GM04503 (cell line): ENCODE measurements at places on chromosomes 1 and 21.

DNA sequence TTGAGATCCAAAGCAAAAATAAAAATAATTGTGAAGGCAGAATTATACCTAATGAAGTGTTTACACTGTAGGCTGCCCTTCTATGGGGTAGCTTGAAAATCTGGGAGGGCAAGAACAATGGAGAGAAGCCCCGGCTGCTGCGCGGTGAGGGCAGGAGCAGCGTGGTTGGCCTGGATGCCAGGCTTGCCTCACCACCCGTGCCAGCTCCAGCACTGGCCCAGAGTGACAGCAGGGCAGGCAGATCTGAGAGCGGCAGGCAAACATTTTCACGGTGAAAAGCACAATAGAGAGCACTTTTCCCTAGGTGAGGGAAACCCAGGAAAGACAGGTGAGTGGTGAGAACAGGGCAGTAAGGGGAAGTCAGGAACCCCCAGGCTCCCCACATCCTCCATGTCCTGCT is 1.4 kb downstream of the PROK1 start:
- no peak for DNase-seq

DNA sequence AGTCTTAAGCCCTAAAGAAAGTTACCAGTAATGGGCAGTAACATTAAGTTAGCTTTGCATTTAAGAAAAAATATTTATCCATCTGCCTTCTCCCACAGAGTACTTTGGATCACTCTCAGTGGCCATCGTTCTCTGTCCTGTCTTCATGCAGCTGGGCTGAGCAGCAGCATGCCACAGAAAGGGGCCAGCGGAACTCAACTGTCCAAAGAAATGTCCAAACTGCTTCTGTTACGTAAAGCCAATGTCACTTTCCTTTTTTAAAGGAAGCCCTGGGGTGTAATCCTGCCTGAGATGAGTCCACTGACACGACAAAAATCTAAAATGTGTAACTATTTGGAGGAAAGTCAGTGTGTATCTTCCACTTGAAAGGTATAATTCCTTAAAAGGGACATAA is 291.6 kb downstream of the SMYD3 start:
- DNase-seq, result no peak

GRCh38 chr21:43679951-43680350 is 20.6 kb downstream of the RRP1B start:
- no peak for DNase-seq

DNA sequence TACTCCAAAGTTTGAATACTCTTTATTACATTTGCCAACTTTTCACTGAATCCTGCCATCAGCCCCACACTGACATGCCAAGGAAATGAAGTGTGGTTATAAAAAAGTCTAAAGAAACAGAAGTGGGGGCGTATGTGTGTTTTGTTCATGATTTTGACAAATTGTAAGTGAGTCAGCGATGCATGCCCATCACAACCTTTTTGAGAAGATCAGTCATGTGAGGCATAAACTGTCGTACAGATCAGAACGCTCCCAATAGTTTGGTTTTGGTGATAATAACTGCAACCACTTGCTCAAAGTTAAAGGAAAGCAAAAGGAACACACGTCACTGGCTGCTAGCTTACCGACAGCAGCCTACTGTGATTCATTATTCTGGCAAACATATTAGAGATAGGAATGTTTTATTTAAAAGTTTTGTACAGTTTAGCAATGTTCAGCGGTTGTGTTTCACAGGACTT is 95.6 kb downstream of the RGS2 start:
- peak; percentile 27 for DNase-seq

DNA sequence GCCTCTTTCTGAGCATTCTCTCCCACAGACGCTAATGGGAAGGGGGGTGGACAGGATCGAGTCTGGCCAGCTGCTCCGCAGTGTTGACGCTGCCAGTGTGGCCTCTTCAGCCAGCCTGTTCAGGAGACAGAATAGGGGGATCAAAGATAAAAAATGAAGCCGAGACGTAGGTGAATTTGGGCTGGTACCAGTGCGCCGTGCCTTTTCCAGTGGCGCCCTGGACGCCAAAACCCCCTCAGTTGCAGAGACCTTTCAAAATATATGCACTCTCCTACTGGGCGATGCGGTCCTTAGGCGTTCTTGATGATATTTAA is 1.1 kb downstream of the TTC3 start:
- DNase-seq, result no peak

DNA sequence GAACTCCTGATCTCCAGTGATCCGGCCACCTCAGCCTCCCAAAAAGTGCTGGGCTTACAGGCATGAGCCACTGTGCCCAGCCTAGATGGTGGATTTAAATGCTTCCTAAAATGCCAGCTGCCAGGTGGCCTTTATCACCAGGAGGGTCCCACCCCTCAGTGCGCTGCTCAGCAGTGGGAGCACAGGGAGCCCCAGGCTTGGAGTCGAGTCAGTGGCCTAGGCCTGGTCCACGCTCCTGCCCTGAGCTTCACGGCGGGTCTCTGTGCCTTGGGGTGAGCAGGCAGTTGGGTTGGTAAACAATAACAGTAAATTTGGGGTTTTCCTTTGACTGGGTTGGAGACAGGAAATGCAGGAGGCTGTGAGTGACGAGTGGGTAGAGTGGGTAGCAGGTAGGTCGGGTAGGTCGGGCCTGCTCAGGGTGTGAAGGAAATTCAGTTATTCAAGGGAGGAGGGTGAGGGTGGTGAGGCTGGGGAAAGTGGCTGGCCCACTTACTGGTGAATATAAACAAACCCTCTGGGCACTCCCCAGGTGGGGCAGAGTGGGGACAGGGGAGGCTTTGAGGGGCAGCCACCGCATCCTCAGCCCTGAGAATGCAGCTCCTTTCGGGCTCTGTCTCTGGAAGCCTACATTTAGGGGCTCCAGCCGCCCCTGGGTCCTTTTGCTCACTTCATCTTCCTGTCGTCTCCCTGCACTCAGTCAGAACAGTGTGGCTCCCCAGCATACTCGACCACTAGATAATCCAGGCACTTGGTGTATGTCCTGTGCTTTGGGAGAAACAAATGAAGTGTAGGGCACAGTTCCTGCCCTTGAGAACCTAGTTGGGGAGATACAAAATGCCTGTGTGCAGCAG is 33.5 kb upstream of the IL19 start:
- DNase-seq, result no peak

- no peak for DNase-seq
Observed at GRCh38 chr1:31467005-31467674, 54.1 kb downstream of the SERINC2 start.

DNA sequence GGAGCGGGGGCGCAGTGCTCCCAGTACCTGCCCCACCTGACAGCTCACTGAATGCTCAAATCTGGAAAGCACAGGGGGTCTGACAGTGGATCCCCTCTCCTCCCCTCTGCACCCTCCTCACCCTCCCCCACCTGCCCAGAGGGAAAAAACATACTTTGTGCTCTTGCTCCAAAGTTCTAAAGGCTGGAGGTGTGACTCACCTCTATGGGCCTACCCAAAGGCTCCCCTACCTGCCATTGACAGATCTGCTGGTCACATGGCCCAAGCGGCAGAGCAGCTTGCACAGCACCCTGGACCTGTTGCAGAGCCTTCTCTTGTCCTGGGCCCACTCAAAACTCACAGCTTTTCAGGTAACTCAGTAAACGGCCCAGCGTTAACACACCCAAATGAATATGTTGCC is 55.7 kb downstream of the ADSS2 start:
- DNase-seq, result no peak

DNA sequence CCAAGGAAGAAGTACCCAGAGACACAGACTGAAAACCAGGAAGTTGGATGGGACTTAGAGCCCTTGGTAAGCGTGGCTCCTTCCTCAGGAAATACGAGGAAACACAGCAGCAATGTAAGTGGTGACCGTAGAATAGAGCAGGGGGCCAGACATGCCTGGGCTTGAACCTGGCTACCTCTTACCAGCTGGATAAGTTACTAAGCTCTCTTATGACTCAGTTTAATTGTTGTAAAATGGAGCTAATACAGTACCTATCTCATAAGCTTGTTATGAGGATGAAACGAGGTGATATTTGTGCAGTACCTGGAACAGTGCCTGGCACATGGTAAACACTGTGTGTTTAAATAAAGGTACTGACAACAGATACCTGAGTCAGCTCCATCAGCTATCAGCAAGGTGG is 19.2 kb downstream of the EBNA1BP2 start:
- no peak for DNase-seq

DNA sequence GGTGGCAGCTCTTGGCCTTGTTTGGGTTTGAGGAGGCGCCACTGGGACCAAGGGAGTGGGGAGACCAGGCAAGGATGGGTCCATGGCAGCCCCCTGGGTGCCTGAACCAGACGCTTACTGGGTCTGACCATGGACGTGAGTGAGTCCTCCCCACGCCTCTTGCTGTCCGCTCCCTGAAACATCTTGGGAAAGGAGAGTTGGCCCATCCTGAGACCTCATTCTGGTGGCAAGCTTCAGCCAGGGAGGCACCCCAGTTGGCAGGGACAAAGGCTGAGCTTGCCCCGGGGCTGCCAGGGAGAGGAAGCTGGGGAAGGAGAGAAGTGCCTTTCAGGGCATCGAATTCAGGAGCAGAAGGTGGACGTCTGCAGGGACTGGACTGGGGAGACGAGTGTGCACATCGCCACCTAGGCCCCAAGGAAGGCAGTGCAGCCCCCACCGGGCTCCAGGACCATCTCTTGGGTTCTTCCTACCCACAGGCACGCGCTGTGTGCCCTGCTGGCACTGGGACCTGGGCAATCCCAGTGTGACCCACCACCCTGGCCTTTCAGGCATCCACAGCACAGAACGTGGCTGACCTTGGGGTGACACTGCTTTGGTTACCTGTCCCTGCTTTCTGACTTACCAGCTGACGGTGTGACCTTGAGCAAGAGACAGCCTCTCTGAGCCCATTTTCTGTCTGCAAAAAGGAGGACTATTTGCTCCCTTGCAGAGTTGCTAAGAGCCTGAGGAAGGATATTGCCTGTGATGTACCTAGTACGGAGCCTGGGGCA is 132.9 kb upstream of the WNT4 start:
- DNase-seq, result no peak

- no peak for DNase-seq
Observed at GRCh38 chr1:93631626-93632365, 49.8 kb downstream of the BCAR3 start.

DNA sequence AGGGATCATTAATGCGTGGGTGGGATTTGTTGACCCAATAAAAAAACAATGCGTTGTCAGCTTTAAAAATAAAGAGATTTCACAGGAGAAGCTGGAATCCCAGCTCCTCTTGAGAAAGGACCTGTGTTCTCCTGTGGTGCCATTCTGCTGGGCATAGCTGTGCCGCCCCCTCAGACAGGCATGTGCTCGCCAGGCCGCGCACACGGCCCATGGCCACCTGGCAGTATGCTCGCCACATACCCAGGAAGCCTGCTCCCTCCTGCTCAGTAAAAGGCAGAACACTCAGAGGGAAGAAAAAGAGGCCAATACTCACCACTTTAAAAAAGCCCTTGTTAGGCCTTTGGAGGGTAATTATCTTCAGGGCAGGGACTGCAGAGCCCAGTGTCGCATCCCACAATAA is 13.1 kb downstream of the THAP3 start:
- no peak for DNase-seq

- no peak for DNase-seq
Observed at GRCh38 chr1:186231861-186232436, 143.1 kb downstream of the TPR start.

- DNase-seq, result no peak
Observed at GRCh38 chr1:25563330-25564215, 20.2 kb downstream of the LDLRAP1 start.

DNA sequence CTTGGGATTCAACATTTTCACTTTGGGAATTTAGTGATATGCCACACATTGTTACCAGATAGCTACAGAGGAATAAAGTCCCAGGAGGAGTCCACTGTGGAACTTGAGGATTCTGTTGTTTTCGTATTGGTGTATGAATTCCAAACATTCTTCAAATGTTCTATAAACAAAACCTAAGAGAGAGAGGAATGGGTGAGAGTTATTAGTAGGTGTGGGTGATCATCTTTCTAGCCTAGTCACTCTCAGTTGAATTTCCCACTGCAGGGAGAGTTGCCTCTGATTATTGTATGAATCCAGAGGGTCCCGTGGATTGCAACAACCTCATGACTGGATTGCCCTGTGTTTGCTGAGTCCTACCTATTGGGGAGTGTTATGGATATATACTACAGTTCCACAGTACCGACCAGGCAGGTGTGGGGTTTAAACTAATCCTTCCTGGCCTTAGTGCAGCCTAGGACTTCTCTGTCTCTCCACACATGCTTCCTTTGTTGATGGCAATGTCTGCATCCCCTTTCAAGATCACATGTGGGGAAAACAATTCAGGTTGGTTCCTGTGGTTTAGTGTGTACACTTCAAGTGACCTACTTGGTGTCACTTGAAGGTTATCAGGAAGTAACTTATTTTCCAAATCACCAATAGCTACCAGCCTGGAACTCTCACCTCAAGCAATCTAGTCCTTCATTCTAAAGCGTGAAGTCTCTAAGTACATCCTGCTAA is 91.8 kb downstream of the ADCY10 start:
- peak; percentile 35 for DNase-seq

- no peak for DNase-seq
Observed at GRCh38 chr1:95073446-95073845, 695 bp upstream of the ALG14 start.

DNA sequence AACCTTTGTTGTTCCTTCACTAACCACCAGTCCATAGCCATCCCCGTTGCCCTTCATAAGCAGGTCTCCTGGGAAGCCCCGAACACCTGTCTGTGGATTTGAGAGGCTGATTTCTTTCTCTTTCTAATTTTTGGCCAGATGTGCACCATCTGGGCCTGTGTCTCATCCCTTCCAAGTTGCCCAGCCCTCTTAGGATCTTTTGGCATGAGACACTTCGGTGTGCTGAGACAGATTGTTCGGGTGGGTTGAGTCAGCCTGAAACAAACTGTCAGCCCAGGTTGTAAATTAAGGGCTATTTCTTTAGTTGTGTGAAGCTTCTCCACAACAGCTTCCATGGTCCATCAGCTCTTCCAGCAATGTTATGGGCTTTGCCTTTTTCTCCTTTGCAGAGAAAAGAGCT is 1.4 kb upstream of the DNAJC11 start:
- no peak for DNase-seq

GRCh38 chr1:232709386-232709785 is 79.5 kb upstream of the SIPA1L2 start:
- no peak for DNase-seq

- DNase-seq, result no peak
Observed at GRCh38 chr1:168822911-168823310, 93.9 kb upstream of the DPT start.

GRCh38 chr1:29542548-29542947 is 306.2 kb downstream of the PTPRU start:
- DNase-seq, result no peak

DNA sequence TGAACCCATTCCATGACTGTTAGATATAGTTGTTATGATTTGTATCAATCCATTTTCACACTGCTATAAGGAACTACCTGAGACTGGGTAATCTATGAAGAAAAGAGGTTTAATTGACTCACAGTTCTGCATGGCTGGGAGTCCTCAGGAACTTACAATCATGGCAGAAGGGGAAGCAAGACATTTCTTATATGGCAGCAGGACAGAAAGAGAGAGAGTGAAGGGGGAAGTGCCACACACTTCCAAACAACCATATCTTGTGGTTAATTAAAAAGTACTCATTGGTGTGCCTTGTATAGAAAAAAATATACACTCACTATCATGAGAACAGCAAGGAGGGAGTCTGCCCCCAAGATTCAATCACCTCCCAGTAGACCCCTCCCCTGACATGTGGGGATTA is 137.6 kb upstream of the NBPF11 start:
- DNase-seq, result no peak
